ENCODE measurements at places on chromosomes 3 and 15.

DNA sequence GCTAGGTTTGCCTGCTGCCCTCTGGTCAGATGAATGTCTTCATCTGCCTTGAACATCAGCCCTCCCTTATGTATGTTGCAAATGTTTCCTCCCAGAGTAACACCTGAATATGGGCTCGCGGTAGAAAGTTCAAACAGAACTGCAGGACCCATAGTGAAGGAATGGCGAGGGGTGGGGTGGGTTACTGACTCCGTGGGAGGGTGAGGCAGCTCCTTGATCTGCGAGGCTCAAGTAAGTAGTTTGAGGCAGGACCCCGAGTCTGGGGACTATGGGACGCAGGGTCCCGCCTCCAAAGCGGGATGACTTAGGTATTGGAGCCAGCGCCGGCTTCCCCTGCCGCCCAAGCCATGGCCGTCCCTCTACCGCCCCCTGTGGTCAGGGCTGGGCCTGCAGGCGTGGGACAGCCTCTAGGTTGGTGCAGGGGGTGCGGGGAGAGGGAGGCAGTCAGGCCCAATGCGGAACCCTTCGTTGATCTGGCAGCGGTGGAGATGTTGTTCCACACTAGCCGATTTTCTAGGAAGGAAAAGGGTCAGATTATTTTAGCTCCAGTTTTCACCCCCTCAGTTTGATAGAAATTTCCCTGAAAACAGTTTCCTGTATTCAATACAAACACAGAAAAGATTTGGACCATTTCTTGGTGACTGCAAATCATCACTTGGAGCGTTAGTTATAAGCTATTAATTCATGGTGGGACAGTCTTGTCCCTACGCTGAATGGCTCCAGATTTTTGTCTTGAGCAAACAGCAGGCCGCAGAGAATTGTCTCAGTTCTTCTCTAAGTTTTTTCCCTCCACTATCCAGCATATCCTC is 72.3 kb downstream of the CORO2B start:
- no peak for DNase-seq

DNA sequence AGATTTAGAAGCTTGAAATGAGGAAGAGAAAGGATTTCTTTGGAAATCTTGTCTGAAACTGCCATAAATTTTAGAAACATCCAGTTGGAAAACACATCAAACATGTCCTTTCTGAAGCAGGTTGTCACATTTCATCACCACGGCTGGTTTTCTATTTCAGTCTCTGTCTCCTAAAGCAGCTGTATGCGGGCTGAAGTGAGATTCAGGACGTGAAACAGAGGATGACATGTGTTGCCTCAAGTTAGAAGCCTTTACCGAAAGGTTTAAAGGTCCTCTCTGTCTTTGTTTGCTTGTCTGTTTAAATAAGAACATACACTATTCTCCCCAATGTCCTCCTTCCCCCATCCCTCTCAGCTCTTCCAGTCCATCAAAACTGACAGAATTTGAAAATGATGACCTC is 141.9 kb downstream of the SQOR start:
- no peak for DNase-seq

GRCh38 chr3:169172535-169172934 is 491.0 kb downstream of the MECOM start:
- DNase-seq = no peak

GRCh38 chr3:25281732-25282126 is 146.3 kb upstream of the RARB start:
- no peak for DNase-seq
